Fibroblast of skin of left quadriceps (primary cell): ENCODE measurements at places on chromosomes 7 and 10.
A peak's percentile ranks its signal among the peaks of the same experiment; 100 is the strongest.

DNA sequence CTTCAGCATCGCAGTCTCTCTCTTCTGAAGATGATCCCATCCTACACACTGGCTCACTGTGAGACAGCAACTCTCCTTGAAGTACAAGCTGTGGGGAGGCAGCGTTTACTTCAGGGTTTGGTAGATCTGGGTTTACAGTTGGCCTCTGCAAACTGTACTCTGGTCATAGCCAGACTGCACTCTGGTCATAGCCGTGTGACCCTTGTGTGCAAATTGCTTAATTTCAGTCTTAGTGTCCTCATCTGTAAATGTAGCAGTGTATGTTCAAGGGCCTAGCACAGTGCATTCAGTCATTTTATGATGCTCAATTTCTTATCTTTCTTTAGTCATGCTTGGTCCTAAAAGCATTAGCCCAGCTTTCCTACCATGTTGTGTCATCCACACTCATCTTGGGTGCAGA lies 188.2 kb downstream of the LRMDA start:
- no peak for DNase-seq

GRCh38 chr7:150799741-150800580 lies at the start of gene TMEM176B:
TSS of gene TMEM176B (minus strand) at chr7:150800364. CDS start at chr7:150796569, 3,795 bp downstream.
- DNase-seq: no peak

GRCh38 chr10:24706479-24707118 lies 17.1 kb downstream of the ARHGAP21 start:
- peak; percentile 91 for DNase-seq

DNA sequence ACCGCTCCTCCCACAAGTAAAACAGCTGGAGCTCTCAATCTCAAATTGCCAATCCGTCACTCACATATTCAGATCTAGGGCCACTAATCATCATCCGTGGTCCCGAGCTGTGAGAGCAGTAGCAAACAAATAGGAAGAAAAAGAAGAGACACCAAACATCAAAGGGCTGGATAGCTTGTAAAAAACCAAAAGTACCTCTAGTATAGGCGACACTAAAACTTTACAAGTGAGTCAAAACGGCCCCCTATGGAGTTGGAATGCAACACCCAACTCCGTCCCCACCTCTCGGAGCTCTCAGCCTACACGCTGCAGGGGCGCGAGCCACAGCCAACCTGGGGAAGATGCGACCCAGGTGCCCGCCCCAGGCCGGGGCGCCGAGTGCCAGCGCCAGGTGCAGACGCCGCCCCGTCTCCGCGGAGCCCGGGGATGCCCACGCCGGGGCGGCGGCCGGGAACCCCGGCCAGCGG lies 581 bp downstream of the FAM3C start:
- no peak for DNase-seq
